GM10248 (cell line): ENCODE measurements at places on chromosomes 7 and 10.

DNA sequence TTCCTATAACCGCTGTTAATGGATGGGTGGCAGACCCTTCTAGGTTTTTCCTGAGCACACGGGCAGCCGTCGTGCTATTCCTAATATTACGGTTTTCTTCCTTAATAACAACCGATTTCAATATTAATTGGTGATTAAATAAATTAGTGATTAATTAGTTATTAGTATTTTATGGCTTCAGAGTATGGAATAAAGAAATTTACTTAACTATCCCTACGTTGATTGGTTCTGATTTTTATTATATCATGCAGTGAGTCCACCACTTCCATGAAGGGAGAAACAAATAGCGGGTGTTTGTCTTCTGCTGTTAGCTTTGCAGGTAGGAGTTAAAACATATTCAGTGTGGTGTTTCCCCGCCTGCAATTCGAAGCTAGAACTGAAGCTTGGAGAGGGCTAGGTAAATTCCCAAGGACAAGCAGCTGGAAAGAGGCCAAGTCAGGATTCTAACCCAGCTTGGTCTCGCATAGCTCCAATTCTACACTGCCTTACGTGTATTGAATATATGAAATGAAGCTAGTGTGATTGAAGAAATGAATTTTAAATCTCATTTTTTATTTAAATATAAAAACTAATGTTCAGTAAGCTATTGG is 928 bp upstream of the CSTF2T start:
- no peak for DNase-seq

DNA sequence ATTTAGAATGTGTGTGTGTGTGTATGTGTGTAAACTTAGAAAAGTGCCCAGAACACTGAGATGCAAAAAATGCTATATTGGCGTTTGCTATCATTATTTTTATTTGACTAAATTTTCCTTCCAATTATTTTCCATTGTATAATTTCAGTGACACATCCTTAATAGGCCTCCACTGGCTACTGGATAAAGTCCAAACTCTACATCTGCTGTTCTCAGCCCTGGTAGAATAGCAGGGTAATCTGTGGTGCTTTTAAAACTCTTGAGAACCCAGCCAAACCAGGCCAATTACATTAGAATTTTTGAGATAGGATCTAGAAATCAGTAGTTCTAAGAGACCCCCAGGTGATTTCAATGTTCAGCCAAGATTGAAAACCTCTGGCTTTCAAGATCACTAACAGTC is 66.4 kb downstream of the ZNF503 start:
- DNase-seq = no peak

DNA sequence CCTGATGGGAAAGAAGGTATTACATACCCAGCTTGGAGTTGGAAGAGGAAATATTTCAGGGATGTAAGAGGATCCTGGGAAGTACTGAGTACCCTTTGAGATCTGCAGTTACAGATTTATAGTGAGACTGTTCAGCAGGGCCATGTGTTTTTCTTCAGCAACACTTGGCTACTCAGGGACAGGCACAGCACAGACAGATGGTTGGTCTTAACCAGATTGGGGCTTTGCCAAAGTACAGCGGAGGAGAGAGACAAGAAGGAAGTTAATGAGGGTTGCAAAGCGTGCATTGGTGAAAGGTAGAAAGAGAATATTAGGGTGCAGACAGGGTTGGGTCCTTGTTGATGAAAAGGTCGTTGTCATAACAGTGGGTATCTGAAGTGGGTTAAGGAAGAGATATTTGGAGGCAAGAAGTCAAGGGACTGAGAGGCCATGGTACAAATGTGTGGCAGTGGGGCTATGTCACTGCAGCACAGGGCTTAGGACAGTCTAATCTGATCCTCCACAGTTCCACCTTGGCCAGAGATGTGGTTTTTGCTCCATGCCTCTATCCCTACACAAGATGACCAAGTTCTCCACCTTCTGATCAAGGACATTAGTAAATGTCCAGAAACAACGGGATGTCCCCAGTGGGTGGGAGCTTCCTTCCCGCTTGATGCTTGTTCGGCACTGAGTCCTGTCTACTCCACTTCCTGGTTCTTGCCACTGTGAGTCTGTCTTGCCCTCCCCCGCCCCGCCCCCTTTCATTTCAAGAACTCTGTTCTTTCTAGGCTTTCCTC is 18.9 kb upstream of the DNAJC1 start:
- no peak for DNase-seq

DNA sequence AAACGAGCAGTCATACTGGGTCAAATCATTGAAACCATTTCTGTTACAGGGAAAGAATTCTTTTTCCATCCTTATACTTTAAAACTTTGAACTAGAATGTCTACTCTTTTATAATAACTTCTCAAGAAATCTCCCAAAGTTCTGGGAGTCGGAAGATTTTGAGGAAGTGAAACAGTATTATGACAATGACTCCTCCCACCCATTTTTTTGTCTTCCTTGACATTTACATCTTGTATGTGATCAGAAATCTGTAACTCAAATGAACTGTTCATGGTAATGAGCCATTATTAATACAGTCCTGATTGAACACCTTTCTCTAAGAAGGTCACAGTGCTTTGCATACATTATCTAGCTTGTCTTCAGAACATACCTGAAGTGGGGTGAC is 227.4 kb downstream of the CELF2 start:
- DNase-seq = no peak

GRCh38 chr10:110499796-110500514 is 2.2 kb downstream of the DUSP5 start:
- no peak for DNase-seq

DNA sequence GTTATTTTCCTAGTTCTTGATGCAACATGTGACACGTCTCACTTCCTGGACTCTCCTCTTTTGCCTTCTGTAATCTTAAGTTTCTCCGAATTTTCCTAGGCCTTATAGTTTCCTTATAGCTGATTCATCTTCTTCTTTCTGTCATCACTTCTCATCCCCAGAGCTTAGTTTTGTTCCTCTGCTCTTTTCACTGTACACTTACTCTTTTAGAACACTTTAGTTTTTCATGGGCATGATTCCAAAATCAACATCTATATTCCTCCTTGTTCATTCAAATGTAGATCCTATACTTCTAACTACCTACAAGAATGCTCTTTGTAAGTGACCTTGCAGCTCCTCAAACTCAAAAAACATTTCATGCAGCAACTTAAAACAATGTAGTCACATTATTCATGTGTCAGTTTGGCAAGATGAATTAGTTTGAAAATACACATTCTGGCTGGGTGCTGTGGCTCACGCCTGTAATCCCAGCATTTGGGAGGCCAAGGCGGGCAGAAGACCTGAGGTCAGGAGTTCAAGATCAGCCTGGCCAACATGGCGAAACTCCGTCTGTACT is 13.1 kb upstream of the SLC26A3 start:
- no peak for DNase-seq

DNA sequence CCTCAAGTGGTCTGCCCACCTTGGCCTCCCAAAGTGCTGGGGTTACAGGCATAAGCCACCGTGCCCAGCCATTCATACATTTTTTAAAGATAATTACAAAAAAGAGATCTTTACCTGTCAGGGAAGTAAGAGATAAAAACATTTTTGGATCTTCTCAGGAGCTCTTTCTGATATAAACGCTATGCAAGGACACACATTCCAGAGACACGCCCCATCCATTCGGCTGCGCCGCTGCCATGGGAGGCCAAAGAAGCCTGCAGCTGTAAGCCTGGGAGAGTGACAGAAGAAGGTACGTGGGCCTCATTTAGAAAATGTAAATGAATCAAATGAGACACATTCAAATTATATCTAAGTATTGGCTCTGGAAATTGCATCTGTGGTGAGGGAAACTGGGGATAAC is 85.3 kb downstream of the LYZL1 start:
- DNase-seq = no peak

GRCh38 chr10:34727595-34728033 is 87.5 kb downstream of the PARD3 start:
- no peak for DNase-seq

- no peak for DNase-seq
These were observed 48.8 kb downstream of the DLD start for GRCh38 chr7:107939573-107940489.

- DNase-seq = no peak
These were observed 45.3 kb downstream of the JAZF1 start for GRCh38 chr7:28135315-28135714.
